NCI-H187 treated with DMSO at 0.1 percent for 48 hours (cell line): ENCODE measurements at places on chromosomes 6 and 20.

- no peak for DNase-seq
Observed at GRCh38 chr6:89116702-89117101, 1.2 kb downstream of the SRSF12 start.

DNA sequence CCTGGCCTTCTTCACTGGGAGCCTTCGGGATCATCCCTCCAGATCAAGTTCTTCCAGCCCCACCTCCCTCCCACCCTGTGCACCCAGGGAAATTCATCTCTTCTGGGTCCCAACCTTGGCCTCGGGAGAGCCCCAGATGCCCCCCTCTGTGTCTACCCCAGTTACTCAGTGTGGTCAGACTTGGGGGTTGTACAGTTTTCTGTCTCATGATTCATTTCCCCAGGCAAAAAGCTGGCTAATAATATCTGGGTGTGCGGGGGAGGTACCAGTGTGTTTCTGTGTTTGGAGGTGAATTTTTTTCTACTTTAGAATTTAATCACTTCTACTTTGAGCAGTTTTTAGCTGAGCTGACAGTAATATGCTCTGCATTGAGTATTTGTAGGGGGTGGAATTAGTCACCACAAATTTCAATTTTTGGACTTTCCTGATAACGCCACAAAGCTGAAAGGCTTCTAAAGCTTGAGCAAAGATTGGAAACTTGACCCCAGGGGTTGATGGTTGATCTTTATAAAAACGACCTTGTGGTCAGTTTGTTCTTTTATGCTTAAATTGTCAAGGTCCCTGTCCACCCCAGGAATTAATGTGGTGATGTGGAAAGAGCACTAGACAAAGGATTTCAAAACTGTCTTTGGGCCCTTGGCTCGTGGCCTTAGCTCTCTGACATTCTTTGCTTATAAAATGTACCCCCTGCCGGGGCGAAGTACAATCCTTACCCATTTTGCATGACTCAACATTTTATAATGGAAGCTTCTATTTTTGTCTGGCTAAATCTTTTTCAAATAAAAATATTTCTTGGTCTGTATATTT lies 284.7 kb upstream of the TAB2 start:
- DNase-seq, result no peak

DNA sequence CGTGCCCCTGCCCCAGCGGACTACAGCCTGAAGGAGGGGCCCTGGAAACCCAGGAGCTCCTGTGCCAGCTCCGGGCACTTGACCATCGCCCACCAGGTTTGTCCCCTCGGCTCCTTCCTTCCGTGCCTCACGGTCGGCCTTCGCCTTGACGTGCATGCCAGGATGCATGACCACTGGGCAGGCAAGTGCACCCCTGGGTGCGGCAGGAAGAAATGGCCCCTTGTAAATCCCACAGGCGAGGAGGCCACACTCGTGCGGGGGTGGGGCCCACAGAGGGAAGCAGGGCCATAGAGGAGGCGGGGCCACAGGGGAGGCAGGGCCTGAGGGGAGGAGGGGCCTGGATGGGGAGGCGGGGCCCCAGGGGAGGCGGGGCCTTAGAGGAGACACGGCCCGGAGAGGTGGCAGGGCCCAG lies 81.7 kb downstream of the YTHDF1 start:
- no peak for DNase-seq

DNA sequence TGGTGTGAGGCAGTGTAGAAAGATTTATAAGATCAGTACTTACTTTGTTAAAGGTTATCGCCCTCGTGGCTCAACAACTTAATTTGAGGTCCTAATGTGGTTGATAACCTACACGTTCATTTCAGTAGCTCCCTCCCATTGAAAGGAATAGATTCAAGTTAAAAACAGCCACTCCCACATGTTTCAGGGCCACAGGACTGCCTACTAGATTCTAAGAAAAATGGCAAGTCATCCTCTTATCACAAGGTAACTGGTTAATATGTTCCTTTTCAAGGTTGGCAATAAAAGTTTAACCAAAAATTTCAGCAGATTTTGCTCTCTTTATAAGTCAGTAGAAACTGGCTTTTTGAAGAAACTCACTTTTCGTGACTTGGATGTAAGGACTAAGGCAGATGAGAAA lies 17.1 kb downstream of the GSTA2 start:
- DNase-seq, result no peak

- no peak for DNase-seq
Observed at GRCh38 chr20:37529214-37529967, 1.7 kb upstream of the BLCAP start.

DNA sequence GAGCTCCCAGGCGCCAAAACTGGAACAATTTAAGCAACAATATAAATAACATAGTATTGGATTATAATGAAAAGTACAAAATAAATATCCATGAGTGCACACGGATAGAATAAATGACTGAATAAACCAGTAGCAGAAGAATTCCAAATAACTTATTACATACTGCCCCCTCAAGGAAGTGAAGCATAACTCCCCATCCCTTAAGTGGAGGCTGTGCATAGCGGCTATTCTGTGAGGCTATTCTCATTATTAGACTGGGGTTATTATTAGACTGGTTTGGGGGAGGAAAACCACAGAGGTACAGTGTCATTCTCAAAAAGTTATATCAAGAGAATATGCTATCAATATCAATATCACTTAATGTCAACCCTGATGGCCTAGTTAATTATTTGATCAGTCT lies 94.4 kb upstream of the SIRPA start:
- no peak for DNase-seq

DNA sequence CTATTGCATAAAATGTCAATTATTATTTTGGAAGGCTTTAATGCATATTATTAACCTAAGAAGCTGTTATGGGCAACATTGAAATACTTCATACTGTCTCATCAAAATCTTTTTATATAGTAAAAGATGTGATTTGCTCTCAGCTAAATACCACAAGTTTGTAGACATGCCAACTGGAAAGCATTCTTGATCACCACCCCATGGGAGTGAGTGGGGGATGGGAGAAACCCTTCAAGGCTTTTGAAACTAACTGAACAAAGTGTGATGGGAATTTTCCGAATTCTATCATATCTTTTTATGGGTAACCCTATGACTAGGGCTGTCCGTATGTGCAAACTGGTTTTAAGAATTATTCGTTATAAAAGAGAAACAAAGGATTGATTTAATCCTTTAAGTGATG lies 377.3 kb upstream of the JAG1 start:
- DNase-seq, result no peak

DNA sequence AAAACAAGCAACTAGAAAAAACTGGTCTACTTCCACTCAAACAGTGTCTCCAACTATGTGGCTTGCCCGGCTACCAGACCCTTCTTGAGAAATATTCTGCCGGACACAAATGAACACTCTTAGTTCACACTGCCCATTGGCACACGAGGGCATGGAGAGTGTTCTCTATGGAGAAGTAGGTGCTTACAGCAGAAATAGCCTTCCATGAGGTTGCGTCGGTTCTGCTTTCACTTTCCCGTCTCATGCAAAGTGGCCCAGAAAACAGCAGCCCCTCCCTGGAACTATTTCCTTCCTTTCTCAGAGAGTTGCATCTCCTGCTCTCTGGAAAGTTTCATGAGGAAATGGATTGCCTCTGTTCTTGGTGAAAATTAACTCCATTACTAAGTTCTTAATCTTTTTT lies 9.5 kb upstream of the HLA-DOA start:
- DNase-seq, result no peak

DNA sequence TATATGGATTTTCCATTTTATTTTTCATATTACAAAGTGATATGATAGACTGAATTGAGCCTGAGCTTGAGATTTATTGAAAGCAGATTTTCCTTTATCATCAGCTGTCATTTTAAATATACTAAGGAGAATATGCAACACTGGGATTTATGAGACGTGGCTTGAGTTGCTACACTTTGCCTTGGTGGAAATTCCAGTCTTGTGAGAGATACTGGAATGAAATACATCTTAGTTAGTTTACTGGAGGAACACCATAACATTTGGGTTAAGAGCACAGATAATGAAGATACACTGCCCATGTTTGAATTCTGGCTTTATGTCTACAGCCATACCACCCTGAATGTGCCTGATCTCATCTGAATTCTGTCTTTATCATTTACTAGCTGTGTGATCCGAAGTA lies 86.5 kb upstream of the IFNGR1 start:
- DNase-seq, result no peak

GRCh38 chr6:40188931-40189330 lies 254.7 kb upstream of the MOCS1 start:
- DNase-seq, result no peak

DNA sequence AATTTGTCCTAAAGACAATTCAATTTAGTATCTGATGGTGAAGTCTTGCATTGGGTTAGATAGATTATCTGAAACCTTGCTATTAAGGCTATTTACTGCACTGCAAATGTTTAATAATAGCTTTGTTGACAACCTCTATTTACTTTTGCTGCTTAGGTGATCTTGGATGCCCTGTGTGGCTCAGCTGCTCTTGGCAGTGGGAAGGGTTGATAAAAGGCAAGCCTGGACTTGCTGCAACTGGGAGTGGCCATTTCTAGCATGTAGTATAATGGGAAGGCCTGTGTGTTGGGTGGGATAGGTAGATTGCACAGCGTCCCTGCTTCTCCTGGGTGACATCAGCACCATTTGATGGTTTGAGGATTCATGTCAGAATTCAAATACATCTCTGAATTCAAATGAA lies 49.1 kb downstream of the ARMC2 start:
- DNase-seq, result no peak

GRCh38 chr6:143328876-143329275 lies 121.6 kb downstream of the ADAT2 start:
- DNase-seq, result no peak

DNA sequence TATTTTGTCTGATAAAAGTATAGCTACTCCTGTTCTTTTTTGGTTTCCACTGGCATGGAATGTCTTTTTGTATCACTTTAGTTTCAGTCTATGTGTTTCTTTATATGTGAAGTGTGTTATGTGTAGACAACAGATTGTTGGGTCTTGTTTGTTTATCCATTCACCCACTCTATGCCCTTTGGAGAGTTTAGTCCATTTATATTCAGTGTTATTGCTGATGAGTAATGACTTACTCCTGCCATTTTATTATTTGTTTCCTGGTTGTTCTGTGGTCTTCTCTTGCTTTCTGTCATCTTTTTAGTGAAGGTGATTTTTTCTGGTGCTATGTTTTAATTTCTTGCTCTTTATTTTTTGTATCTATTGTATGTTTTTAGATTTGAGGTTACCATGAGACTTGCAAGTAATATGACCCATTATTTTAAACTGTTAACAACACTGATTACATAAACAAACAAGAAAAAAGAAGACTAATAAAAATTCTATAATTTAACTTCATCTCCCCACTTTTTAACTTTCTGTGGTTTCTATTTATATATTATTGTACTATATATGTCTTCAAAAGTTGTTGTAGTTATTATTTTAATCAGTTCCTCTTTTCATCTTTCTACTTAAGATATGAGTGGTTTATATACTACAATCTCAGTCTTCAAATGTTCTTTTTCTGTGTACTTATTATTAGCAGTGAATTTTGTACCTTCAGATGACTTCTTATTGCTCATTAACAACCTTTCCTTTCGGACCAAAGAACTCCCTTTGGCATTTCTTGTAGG lies 323.4 kb downstream of the BTBD9 start:
- no peak for DNase-seq

- DNase-seq, result no peak
Observed at GRCh38 chr20:50415021-50415515, 95.1 kb upstream of the PTPN1 start.

- no peak for DNase-seq
Observed at GRCh38 chr6:90184334-90185298, 112.0 kb downstream of the BACH2 start.

- DNase-seq, result no peak
Observed at GRCh38 chr6:168784426-168784825, 343.4 kb downstream of the SMOC2 start.

DNA sequence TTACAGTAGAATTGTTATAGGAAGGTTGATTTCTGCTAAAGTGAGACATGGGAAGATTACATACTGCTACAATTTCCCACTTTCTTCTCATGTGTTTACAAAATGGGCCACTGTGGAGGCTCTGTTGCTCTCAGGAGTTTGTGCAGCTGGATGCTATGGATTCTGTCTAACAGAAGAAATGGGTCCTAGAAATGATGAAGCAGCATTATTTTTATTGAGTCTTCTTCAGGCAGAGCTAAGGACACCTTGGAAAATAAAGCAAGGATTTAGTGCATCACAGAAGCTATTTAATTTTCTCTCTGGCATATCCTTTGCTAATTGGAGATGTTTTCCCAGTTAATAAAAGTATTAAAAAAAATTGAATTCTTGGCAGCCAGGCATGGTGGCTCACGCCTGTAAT lies 29.2 kb downstream of the CCDC170 start:
- DNase-seq, result no peak

- DNase-seq, result no peak
Observed at GRCh38 chr20:4819901-4820300, 98.2 kb downstream of the PRND start.

DNA sequence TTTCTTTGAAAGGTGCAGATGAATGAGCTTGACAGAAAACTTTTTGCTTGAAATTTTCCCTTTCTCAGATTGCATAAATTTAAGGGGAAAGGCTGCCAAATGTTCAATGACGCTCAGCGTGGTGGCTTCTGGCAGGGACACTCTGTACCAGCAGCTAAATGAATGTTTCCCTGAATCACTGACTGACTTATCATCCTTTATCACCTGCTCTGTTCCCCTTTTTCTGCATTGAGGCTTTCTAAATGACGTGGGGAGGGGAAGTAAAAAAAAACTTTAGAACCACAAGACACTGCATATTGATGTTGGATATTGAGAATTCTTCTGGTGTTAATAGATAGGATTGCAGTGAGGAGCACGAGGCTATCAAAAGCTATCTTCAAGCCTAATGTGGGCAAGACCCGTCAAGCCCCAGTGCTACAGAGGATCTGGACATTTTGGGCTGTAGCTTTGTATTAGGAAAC lies 46.9 kb upstream of the ENPP5 start:
- no peak for DNase-seq

- no peak for DNase-seq
Observed at GRCh38 chr6:138334000-138334399, 43.7 kb upstream of the SMIM28 start.

- DNase-seq, result no peak
Observed at GRCh38 chr6:114762145-114762544, 419.3 kb upstream of the HS3ST5 start.

GRCh38 chr20:56483970-56484369 lies 15.5 kb downstream of the RTF2 start:
- DNase-seq, result no peak

DNA sequence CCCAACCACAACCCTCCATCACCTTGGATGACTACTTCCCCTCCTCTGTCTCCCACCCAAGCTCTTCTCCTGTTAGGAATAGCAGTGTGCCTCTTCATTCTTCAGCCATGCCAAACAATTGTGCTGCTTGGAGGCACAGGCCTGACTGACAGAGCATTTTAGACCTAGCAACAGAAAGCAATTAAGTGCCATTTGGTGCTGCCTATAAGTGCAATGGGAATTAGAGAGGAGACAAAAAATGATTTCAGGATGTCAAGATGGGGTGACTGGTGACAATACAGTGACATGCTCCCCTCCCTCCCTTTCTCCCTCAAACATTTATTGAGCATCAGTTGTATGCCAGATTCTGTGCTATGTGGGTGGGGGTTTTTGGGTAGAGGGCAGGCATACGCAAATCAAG lies 322.6 kb upstream of the MOCS1 start:
- DNase-seq, result no peak

GRCh38 chr6:97438011-97438671 lies 155.1 kb upstream of the MMS22L start:
- no peak for DNase-seq

- no peak for DNase-seq
Observed at GRCh38 chr6:1832844-1833787, 223.4 kb downstream of the FOXC1 start.
